ENCODE measurements at places on chromosomes 13 and 19. TPM values are rescaled to one million over a fixed set of nuclear protein-coding genes. Genes with fewer than 3 reads are reported as not detected.

DNA sequence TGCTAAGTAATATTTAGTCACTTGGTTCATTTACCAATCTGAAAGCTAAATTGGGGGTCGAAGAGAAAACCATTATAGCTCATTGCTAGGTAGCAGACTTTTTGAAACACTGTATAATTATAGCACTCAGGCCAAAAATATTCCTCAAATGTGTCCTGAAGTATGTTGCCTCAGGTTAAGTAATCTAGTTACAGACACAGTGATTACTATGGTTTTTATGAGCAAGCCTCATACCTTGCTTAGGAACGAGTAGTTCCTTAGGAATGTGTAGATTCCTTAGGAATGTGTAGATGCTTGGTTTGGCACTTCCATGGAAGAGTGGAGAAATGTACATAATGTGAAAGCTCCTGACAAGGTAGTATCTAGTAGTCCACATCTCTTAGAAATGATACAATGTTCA, 387.5 kb downstream of the LMO7 start:
- no peak overlapping the region for H3K27ac ChIP-seq
- no peak for DNase-seq
- H3K36me3 ChIP-seq: no peaks in the 10 kb centered on the region

DNA sequence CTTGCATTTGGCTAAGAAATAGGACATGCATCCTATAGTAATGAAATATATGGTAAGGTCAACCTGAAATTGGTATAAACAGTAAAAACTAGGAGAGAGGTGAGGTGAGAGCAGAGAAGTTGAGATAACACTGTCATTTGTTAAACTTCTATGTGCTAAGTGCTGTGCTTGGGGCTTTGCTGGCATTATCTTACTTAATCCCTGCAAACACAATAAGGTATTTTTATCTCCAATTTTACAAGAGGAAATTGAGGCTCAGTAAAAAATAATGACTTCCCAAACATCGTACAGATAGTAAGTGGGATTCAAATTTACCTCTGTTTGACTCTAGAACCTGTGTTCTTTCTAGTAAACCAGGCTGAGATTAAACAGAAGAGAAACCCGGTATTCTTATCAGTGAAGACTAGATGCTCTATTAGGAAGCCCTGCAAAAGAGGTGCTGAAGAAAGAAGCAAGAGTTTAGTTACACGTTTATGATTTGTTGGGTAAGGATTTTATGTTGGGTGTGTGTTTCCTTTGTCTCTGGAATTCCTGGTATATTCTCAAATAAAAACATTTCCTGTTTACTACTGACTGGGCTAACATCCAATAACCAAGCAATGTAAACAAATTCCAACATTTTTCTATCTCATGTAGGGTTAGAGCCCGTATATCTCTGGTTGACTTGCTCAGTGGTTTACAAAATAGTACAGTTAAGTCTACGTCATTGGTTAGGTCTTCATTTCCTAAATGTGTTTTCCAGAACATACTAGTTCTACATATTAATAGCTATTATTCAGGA, 137.3 kb upstream of the FNDC3A start:
- H3K4me1 ChIP-seq: no peaks in the 10 kb centered on the region
- H3K4me3 ChIP-seq: no peak overlapping the region
- no peaks in the 10 kb centered on the region for H3K27me3 ChIP-seq
- DNase-seq: no peak
- no peaks in the 10 kb centered on the region for H3K36me3 ChIP-seq
- H3K27ac ChIP-seq: no peak overlapping the region

Gene KLF2
- 45.8 TPM for total RNA-seq

- H3K4me1 ChIP-seq: no peaks in the 10 kb centered on the region
- no peak overlapping the region for H3K4me3 ChIP-seq
- no peak for DNase-seq
- no peak overlapping the region for H3K27ac ChIP-seq
- no peaks in the 10 kb centered on the region for H3K36me3 ChIP-seq
These were observed 22.8 kb upstream of the CEBPG start for GRCh38 chr19:33350538-33351309.

- no peaks in the 10 kb centered on the region for H3K27me3 ChIP-seq
- DNase-seq: no peak
- no peak overlapping the region for H3K4me3 ChIP-seq
- no peak overlapping the region for H3K27ac ChIP-seq
- no peaks in the 10 kb centered on the region for H3K4me1 ChIP-seq
These were observed 105.6 kb downstream of the MRPL57 start for GRCh38 chr13:21282065-21282464.

DNA sequence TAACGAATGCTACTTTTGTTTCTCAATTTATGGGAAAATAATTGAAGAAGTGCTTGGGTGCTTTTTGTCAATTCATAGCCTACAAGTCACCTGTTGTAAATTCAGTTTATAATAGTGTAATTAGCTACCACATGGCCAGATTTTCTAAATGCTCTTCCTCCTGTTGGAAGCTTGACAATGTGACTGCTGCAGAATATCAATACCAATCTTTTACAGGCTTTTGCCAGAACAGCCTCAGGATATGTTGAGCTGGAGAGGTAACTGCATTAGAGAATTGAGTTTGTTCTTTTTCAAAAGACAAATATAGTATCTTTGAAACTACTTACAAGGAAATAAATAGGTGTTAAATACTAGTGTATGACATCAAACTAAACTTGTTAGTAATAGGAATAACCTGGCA, 277.8 kb downstream of the POU4F1 start:
- no peak overlapping the region for H3K27ac ChIP-seq
- no peaks in the 10 kb centered on the region for H3K27me3 ChIP-seq
- H3K4me3 ChIP-seq: no peak overlapping the region
- H3K36me3 ChIP-seq: no peaks in the 10 kb centered on the region
- DNase-seq: no peak
- H3K4me1 ChIP-seq: no peaks in the 10 kb centered on the region

- no peak overlapping the region for H3K4me3 ChIP-seq
- H3K27ac ChIP-seq: no peak overlapping the region
- H3K27me3 ChIP-seq: no peaks in the 10 kb centered on the region
- no peaks in the 10 kb centered on the region for H3K4me1 ChIP-seq
These were observed 36.2 kb downstream of the ATP12A start for GRCh38 chr13:24716446-24716845.

Gene CYP4F12
- total RNA-seq: 0.30 TPM

GRCh38 chr13:99614465-99614885, 113.2 kb downstream of the TM9SF2 start:
- H3K27me3 ChIP-seq: no peaks in the 10 kb centered on the region
- peaks cover 6% of the 10 kb centered on the region for H3K4me1 ChIP-seq
- no peak overlapping the region for H3K27ac ChIP-seq
- no peak overlapping the region for H3K4me3 ChIP-seq
- no peaks in the 10 kb centered on the region for H3K36me3 ChIP-seq
- peak; percentile 25 for DNase-seq

DNA sequence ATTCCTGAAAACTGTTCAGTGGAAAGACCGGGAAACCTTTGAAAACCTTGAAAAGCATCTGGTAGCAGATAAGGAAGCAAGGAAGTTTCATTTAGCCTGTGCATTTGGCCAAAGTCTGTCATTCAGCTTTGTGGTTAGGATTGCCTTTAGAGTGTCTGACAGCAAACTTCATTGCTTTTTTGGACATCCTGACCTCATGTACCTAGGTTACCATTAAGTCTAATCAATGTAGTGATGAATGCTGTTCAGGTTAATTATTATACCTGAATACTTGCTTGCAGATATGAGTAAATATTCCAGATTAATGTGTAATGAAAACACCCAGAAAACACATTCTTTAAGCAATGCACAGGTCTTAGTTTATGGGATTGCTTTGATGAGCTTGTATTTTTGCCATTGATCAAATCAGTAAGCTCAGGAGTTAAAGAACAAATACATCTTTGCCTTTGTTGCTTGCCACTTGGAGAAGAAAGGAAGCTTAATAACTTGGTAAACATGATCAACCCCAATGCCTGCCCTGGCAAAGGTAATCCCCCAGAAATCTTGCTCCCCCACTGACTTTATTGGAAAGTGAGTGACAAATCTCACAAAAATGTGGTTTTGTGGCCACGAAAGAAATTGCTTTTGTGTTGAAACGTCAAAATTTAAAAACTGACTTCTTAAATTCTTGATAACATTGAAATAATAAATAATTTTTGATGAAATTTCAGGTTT, 87.4 kb downstream of the SLC15A1 start:
- no peaks in the 10 kb centered on the region for H3K27me3 ChIP-seq
- no peak overlapping the region for H3K27ac ChIP-seq
- H3K4me1 ChIP-seq: no peaks in the 10 kb centered on the region
- no peak overlapping the region for H3K4me3 ChIP-seq
- H3K36me3 ChIP-seq: no peaks in the 10 kb centered on the region

Gene NFIX
- total RNA-seq: 188 TPM

GRCh38 chr13:77728265-77729125, 31.0 kb downstream of the SLAIN1 start:
- H3K27ac ChIP-seq: no peak overlapping the region
- no peak for DNase-seq
- H3K4me1 ChIP-seq: no peaks in the 10 kb centered on the region
- H3K27me3 ChIP-seq: no peaks in the 10 kb centered on the region
- no peaks in the 10 kb centered on the region for H3K36me3 ChIP-seq

Gene SLC7A9
- total RNA-seq: 1.2 TPM

DNA sequence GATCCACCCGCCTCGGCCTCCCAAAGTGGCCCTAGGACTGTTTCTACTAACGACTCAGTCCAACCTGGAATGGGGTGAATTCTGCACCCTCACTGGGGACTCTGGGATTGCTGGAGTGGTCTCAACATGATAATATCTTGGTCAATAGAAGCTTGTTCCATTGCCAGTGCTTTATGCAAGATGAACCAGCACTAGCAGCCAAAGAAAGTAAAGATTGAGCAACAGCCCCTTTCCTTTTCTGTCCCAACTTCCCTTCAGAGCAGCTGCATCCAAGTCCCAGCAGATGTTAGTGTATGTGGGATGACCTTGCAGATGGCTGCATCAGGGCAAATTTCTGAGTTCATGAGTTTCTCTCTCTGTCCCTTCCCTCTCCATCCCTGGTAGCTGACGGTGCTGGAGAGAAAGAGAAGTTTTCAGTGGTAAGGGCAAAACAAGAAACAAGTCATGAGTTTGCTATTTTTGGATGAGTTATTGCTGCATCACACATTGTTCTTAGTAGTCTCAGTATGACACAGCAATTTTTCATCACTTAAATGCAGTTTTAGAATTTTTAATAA, 183.6 kb upstream of the EDNRB start:
- H3K27me3 ChIP-seq: no peaks in the 10 kb centered on the region
- peak; percentile 28 for DNase-seq
- H3K36me3 ChIP-seq: no peaks in the 10 kb centered on the region

GRCh38 chr13:66703597-66703996, 526.5 kb downstream of the PCDH9 start:
- no peaks in the 10 kb centered on the region for H3K4me1 ChIP-seq
- DNase-seq: no peak
- H3K27me3 ChIP-seq: no peaks in the 10 kb centered on the region
- H3K36me3 ChIP-seq: no peaks in the 10 kb centered on the region
- H3K27ac ChIP-seq: no peak overlapping the region

GRCh38 chr19:35657904-35658700, 8.2 kb upstream of the UPK1A start:
- H3K27me3 ChIP-seq: no peaks in the 10 kb centered on the region
- no peak overlapping the region for H3K4me3 ChIP-seq
- DNase-seq: no peak
- H3K36me3 ChIP-seq: peaks cover 71% of the 10 kb centered on the region

Gene C19orf12
- 30.4 TPM for total RNA-seq

Gene ACP7
- total RNA-seq: not detected

DNA sequence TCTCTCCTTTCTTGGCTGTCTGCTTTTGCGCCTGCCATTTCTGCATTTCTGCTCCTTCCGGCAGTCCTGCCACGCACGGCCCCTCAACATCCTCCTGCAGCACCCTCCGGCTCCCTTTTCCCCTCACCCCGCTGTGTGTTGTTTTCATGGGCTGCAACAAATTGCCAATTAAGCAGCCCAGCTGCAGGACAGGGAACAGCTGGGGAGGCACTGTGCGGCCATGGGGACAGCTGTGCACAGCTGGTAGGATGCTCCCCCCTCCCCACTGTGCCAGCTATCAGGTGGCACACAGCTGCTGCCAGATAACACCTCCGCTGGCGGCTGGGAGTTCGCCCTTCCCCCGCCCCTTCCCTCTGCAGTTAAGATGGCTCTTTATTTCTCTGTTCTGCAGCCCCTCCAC, 25.4 kb downstream of the LYL1 start:
- H3K4me1 ChIP-seq: peaks cover 38% of the 10 kb centered on the region
- no peaks in the 10 kb centered on the region for H3K36me3 ChIP-seq
- no peaks in the 10 kb centered on the region for H3K27me3 ChIP-seq
- DNase-seq: no peak
- peak overlapping the region; percentile 72 for H3K27ac ChIP-seq

- no peak overlapping the region for H3K4me3 ChIP-seq
- H3K4me1 ChIP-seq: no peaks in the 10 kb centered on the region
- H3K36me3 ChIP-seq: peaks cover 38% of the 10 kb centered on the region
- H3K27ac ChIP-seq: no peak overlapping the region
These were observed 21.0 kb downstream of the SERPINE3 start for GRCh38 chr13:51360489-51360888.

- no peaks in the 10 kb centered on the region for H3K36me3 ChIP-seq
- peak; percentile 22 for DNase-seq
- H3K27ac ChIP-seq: no peak overlapping the region
- no peaks in the 10 kb centered on the region for H3K27me3 ChIP-seq
- no peaks in the 10 kb centered on the region for H3K4me1 ChIP-seq
These were observed 277.8 kb downstream of the FOXO1 start for GRCh38 chr13:40388617-40389016.

DNA sequence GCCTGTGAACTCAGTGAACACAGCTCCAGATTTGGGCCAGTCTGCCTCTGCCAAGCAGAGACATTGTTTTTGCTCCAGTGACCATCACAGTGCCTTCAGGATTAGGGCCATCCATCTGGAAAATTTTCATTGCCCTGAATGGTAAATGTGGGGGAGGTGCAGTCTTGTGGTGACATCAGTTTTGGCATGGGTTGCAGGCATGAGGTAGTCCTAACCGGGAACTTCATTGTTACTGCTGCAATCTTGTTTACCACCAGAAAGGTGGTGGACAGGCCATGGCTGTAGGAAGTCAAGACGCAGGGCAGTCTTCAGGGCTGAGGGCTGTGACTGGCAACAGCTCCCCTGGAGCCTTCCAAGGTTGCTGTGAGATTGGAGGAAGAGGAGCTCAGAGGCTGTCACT, 55.2 kb downstream of the SPATA13 start:
- H3K27me3 ChIP-seq: no peaks in the 10 kb centered on the region
- H3K36me3 ChIP-seq: no peaks in the 10 kb centered on the region
- no peak for DNase-seq
- H3K27ac ChIP-seq: peak overlapping the region; percentile 79
- no peak overlapping the region for H3K4me3 ChIP-seq

DNA sequence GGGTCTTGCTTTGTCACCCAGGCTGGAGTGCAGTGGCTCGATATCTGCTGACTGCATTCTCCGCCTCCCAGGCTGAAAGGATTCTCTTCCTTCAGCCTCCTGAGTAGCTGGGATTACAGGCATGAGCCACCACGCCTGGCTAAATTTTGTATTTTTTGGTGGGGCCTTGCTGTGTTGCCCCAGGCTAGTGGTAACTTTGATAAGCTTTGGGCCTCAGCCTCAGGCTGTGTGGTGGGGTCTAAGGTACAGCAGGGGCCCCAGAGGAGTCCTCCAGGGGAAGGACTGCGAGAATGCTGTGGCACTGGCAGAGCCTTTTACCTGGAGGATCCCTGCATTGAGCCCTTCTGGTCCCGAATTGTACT, 7.2 kb downstream of the DOT1L start:
- no peaks in the 10 kb centered on the region for H3K36me3 ChIP-seq
- H3K4me1 ChIP-seq: peaks cover 69% of the 10 kb centered on the region
- DNase-seq: no peak
- H3K4me3 ChIP-seq: no peak overlapping the region
- H3K27ac ChIP-seq: peak overlapping the region; percentile 99

- peak overlapping the region; percentile 96 for H3K27ac ChIP-seq
- H3K4me3 ChIP-seq: peak overlapping the region; percentile 97
- no peak for DNase-seq
- no peaks in the 10 kb centered on the region for H3K27me3 ChIP-seq
- peaks cover 36% of the 10 kb centered on the region for H3K36me3 ChIP-seq
- peaks cover 24% of the 10 kb centered on the region for H3K4me1 ChIP-seq
These were observed 216 bp downstream of the SUGP2 start for GRCh38 chr19:19033176-19033425.
